ENCODE measurements at places on chromosomes 3 and 15.

- no peak for DNase-seq
Measured at GRCh38 chr3:172527306-172527705, 4.1 kb upstream of the TNFSF10 start.

DNA sequence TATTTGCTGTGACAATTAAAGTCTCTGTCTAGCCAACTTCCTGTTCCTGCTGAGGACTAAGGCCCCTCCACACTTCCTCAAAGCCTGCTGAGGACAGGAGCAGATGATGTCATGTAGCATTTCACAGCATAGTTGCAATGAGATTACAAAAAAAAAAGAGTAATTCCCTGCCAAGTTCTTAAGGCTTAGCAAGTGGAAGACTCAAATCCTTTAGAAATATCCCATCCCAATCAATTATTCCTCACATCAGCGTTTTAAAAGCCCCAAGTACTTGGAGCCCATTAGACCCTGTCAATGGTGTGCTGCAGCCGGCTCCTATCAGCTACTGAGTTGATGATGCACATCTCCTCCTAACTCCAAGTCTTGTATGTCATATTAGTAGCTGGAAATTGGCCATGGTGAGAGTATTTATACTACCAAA, 51.7 kb downstream of the TRANK1 start:
- no peak for DNase-seq

DNA sequence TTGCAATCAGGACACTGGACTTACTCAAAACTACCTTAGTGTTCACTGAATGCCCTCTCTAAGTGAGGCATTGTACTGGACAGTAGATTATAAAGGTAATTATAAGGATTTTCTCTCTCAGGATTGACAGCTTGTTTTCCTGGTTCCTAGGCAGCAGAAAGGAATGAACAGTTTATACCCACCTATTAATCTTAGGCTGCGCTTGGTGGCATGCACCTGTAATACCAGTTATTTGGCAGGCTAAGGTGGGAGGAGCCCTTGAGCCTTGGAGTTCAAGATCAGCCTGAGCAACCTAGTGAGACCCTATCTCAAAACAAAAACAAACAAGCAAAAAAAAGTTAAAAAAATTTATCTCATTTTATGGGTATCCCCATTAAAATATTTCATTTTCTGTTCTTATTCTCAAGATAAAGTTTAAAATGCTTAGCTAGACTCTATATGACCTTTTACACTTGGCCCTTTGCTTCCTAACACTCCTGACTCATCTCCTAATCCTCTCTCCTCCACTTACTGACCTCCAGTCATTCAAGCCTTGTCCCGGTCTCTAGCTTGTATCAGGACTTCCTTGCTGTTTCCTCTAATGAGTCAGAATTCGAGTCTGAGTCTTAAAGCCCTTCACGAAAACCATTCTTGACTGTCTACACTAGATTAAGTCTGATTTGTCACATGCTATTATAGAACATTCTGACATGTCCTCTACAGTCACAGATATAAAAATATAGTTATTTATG, 348.6 kb downstream of the NLGN1 start:
- DNase-seq: no peak

- DNase-seq: no peak
Measured at GRCh38 chr3:13714251-13714916, 165.5 kb downstream of the FBLN2 start.

DNA sequence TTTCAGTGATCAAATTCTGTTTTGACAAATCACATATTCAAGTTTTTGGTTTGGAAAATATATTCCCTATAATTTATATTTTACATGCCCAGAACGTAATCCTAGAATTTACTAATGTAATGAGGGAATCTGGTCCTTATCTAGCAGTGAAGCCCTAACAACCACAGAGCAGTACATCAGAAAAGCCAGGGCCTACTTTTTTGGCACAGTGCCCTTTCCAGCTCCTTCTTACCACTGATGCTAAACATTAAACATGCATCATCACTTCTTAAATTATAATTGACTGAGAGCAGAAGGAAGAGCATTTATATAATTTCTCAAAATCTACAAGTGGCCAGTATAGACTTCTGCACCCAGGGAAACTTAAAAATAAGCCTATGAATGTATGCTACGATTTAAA, 66.7 kb downstream of the FBXL22 start:
- DNase-seq: no peak

DNA sequence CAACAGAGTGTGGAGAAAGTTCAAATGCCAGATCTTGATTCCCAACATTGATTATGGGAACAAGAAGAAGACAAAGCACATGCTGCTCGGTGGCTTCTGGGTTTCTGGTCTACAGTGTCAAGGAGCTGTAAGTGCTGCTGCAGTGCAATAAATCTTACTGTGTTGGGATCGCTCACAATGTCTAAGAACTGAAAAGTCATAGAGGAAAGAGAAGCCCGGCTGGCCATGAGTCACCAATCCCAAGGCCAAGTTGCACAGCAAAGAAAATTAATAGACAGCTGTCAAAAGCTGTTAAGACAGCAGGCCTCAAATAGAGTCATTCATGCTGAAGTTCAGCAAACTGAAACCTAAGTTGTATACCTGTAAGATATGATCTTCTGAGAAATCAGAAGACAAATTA, 33.2 kb upstream of the SPPL2A start:
- DNase-seq: no peak

- no peak for DNase-seq
Measured at GRCh38 chr15:88234711-88235110, 21.8 kb downstream of the NTRK3 start.

- no peak for DNase-seq
Measured at GRCh38 chr3:38565339-38566214, 69.4 kb downstream of the EXOG start.

DNA sequence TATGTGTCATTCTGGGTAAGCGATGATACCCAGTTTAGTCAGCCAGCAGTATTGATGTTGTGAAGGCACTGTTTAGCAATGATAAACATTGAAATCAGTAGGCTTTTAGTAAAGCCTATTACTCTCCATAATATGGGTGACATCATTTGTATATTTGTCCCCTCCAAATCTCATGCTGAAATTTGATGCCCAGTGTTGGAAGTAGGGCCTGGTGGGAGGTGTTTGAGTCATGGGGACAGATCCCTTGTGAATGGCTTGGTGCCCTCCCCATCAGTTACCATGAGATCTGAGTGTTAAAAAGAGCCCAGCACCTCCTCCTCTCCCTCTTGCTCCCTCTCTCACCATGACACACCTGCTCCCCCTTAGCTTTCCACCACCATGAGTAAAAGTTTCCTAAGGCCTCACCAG, 31.4 kb upstream of the FAN1 start:
- DNase-seq: no peak

- DNase-seq: no peak
Measured at GRCh38 chr15:46301291-46301690, 666.5 kb downstream of the SQOR start.

DNA sequence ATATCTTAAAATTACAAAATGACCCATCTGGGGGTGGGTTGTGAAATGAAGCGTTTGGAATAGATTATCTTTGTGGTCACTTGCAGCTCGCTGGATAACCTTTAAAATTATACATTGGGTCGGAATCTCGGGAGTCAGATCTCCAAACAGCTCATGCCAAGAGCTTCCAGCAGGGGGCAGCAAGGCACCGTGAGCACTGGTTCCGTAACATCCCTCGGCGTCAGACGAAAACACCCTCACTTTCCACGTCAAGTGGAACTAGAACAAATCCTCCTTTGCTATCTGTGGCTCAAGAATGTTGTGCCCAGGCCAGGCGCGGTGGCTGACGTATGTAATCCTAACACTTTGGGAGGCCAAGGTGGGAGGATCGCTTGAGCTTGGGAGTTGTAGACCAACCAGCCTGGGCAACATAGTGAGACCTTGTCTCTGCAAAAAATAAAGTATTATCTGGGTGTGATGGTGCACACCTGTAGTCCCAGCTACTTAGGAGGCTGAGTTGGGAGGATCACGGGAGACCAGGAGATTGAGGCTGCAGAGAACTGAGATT, 31.1 kb downstream of the UMPS start:
- DNase-seq: peak; percentile 69

GRCh38 chr3:46299608-46300460, 54.1 kb upstream of the CCR2 start:
- no peak for DNase-seq

DNA sequence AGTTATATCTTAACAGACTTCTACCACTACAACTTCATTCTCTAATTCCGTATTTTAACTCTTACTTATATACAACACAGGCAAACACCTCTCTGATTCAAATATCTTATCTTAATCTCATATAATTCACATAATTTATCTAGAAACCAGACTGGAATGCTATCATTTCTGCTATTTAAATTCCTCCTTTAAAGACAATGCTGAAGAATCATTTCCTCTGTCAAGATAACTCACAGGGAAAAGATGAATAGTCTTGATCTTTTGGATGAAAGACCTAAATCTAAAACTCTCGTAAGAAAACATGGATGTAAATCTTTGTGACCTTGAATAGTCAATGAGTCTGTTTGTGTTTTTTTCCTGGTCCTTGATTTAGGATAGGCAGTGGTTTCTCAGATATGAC, 135.3 kb upstream of the PLXND1 start:
- DNase-seq: no peak

DNA sequence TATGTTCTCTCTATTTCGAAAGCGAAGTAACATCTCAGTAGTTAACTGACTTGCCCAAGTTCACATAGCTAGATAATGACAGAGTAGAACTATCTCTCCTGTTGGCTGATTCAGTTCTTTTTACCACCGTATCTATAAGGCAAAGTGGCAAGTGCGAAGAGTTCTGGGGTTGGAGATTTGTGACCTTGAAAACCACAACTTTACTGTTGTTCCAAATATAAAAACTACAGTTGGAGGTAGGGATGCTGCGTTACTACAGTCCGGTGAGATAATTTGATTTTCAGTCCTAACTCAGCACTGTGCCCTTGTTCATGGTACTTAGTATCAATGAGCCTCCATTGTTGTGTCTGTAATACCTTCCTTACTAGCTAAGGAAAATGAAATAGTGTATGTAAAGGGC, 71.2 kb upstream of the GOLGA8B start:
- DNase-seq: no peak

GRCh38 chr3:56197259-56197965, 270.9 kb downstream of the ERC2 start:
- no peak for DNase-seq

DNA sequence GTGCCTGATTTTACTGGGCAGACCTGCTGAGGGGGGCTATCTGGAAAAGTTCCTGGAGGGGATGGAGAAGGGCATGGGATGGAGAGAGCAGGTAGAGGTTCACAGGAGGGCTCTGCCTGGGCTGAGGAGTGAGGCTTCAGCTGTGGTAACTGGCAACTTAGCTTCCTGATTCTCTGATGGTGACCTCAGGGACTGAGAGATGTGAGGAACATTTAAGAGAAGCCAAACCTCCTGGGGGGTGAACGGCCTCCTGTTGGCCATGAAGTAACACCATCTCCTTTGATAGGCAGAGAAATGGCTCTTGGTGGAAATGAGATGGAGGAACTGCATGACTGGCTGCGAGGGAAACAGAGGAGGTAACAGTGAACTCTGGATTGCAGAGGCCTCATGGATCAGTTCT, 97.3 kb upstream of the ROPN1 start:
- no peak for DNase-seq

GRCh38 chr3:127706312-127706711, 33.6 kb downstream of the ABTB1 start:
- DNase-seq: no peak

- no peak for DNase-seq
Measured at GRCh38 chr3:75983111-75983510, 197.8 kb upstream of the ZNF717 start.

- DNase-seq: no peak
Measured at GRCh38 chr15:92395098-92395635, 1.5 kb downstream of the ST8SIA2 start.

DNA sequence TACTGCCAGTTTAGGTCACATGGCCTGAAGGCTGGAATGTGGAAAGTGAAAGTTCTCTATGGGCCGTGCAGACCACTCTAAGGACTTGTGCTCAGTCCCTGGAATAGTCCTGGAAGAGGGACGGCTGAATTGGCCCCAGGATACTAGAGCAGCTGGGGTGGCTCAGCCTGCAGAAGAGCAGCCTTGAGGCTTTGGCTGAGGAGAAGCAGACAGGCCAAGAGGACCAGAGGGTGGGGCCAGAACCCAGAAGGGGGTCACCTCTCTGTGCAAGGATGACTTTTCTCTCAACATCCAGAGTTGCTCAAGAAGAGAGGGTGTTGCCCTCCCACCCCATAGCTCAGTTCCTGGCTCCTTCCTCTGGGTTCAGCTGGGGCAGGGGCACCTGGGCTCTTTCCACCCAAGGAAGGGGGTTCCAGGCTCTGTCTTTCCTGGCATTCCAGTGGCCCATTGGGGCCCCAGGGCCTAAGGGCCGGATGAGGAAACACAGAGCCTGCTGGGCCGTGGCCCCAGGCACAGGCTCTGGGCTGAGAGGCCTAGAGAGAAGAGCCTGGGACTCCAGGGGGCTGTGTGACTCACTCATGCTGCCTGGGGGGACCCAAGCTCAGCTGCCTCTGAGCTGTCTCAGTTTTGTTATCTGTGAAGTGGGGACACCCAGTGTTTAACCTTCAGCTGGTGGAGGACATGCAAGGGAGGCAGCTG, 8.5 kb upstream of the FBLN2 start:
- DNase-seq: no peak

DNA sequence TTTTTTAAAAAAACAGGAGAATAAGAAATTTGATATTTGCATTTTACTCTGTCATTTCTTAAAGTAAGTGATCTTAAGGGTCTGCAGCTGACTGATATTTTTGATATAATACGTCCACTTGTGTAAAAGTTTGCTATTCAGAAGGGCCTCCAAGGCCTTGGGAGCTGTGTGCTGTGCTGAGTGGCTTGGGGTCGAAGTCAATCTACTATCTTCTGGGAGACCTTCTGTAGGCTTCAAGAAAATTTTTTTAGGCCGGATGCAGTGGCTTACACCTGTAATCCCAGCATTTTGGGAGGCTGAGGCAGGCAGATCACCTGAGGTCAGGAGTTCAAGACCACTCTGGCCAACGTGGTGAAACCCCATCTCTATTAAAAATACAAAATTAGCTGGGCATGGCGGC, 26.3 kb downstream of the THSD4 start:
- no peak for DNase-seq

- no peak for DNase-seq
Measured at GRCh38 chr3:30156586-30157498, 449.6 kb upstream of the TGFBR2 start.

DNA sequence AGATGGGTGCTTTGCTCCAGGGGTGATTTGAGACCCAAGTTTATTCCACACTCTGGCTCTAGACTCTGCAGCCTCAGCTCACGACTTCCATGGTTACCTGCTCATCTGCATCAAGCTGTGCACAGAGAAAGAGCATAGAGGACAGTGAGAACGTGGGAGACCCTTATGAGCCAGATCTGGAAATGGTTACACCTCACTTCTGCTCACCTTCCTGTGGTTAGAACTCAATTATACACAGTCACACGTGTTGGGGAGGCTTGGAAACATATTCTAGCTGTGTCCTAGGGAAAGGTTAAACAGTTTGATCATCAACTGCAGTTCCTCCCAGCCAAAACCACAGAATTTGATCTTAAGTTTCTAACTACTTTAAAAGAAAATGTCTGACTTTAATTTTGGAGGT, 1.8 kb downstream of the FETUB start:
- no peak for DNase-seq
